ENCODE measurements at places on chromosomes 3 and 15.

DNA sequence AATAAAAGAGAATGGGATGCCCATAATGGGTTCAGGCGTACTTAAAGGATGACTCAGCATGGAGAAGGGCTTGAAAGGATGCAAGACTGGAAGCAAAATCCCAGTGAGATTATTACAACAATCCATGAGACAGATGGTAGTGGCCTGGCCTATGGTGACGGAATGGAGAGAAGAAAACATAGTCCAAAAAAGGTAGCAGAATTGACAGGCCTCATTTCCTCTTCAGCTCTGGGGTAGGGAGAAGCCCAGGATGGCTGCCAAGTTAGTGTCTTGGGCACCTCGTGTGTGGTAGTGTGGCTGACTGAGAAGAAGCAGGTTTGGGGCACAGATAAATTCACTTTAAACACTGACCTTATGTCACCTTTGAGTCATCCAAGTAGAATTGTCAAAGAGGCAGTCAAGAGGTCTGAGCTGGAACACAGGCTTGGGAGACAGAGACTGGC is 18.1 kb downstream of the MB21D2 start:
- DNase-seq = no peak

GRCh38 chr3:43892061-43892460 is 201.3 kb downstream of the ABHD5 start:
- DNase-seq = no peak

DNA sequence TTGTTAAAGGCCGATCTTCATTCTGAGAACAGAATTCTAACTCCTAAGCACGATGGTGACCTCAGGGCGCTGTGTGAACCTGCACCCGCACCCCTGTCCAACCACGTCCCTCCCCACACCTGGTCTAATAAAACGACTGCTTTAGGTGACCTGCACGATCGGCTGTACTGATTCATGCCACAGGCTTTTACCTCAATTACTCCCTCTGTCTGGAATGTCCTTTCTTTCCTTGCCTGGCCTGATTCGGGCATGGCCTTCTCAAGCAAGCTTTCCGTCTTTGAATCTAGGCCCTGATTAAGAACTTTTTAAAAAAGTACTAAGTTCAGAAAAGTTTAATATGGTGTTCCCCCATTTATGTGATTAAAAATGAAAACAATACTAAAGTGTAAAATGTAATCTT is 842 bp upstream of the U2SURP start:
- no peak for DNase-seq

GRCh38 chr3:170490828-170491560 is 72.3 kb downstream of the CLDN11 start:
- no peak for DNase-seq

DNA sequence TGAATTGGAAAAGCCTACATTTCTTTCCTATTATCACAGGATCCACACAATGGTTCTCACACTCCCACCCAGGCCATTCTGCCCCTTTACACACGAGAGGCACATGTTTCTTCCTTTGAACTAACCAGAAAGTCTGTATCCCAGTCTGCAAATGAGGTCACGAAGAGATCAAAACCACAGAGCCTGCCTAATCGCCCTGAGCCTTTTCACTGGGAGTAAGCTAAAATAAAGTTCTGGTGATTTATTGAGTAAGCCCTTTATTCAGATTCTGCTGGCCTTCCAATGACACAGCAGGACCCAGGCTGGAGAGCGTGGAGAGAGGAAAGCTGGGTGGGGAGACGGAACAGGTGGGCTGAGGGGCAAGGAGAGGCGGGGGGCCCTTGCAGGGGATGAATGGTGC is 78.7 kb downstream of the ATP1B3 start:
- no peak for DNase-seq

DNA sequence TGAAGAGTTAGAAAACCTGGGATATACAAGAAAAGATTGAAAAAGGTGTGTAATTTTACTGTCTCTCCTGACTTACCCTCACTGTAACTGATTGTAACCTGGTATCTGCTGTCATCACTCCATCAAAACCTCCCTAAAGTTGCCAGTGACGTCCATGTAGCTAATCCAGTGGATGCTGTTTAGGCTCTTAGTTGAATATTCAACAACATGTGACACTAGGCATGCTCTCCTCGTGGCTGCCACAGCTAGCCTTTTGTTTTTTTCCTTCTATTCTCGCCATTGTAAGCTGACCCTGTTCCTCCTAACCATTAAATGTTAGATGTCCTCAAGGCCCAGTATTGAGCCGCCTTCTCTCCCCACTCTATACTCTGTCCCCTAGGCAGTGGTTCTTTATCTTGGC is 41.6 kb downstream of the GADL1 start:
- no peak for DNase-seq

DNA sequence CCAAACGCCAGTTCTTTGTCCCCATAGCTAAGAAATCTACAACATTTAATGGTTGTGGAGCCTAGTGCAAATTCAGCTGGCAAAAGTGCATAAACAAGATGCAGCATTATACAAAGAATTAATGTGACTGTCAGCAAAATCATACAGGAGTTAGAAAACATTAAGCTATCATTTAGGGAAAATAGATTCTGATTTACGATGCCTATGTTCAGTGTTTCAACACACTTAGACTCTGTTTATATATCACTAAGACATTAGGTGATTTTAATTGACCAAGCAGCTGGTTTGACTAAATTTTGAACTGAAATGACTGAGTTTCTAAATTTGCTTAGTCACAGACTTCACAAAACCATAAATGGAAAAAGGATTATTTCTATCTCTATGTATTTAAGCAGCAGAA is 1076.8 kb downstream of the TBL1XR1 start:
- DNase-seq = no peak

GRCh38 chr3:190467922-190468321 is 18.2 kb upstream of the TMEM207 start:
- no peak for DNase-seq

DNA sequence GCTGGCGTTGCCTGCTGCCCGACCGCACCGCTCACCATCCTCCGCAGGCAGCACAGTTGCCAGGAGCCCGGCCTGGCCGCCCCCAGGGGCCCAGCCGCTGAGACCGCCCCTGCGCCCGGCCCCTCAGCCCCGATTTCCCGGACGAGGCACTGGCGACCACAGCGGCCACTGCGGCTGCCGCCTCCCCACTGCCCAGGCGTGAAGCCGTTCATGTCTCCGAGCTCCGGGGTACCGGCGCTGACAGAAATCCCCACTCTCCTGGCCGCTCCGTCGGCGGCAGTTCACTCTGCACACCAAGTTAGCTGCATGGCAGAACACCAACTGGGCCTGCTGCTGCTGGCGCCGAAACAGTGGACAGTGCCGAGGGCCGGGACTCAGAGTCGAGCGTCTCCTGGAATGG is 8.5 kb downstream of the SELENOT start:
- no peak for DNase-seq

DNA sequence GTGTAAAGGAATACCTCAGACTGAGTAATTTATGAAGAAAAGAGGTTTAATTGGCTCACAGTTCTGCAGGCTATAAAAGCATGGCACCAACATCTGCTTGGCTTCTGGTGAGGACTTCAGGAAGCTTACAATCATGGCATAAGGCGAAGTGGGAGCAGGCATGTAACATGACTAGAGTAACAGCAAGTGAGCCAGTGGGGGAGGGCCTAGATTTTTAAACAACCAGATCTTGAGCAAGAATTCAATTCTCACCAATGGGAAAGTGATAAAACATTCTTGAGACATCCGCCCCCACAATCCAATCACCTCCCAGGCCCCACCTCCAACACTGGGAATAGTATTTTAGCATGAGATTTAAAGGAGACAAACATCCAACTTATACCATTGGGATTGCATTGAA is 44.2 kb upstream of the BCL2A1 start:
- DNase-seq = no peak

- DNase-seq = no peak
Measured at GRCh38 chr15:98003518-98003917, 43.0 kb downstream of the ARRDC4 start.

DNA sequence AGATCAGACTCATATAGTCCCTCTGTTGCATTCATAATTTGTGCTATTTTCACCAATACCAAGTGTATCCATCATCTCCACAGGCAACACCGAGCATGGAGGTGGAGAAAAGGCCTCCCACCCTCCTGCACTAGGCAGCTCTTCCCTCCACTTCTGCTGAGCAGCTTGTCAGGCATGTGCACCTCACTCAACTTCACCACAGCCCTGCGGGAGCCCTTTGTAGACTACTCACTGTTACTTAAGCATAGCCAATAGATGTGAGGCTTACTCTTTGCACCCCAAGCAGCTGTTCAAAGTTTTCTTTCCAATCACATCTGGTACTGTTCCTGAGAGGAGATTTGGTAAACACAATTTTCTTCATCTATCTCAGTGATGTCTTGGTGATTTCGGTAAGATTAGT is 16.9 kb upstream of the GUCA1C start:
- DNase-seq = no peak

GRCh38 chr15:85531083-85531482 is 150.7 kb downstream of the AKAP13 start:
- no peak for DNase-seq

GRCh38 chr3:23804441-23805209 is 1.1 kb upstream of the UBE2E1 start:
- DNase-seq = no peak

- DNase-seq = no peak
Measured at GRCh38 chr3:195020185-195020584, 250.8 kb downstream of the XXYLT1 start.

DNA sequence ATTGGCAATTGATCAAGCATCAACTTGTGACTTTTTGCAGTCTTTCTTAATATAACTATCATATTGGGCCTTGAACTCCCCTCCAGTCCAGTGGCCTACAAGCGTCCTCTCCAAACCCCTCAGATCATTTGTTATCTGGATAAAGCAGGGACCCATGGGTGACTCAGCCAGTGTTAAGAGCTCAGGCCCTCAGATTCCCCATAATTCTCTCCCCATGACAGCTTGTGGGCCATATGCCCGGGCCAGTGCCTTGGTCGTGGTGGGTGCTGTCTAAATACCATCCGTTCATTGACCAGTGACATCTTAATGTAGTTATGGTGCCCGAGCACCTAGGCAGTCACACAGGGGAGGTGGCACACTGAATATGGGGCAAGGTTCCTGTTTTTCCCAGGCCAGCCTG is 18.1 kb downstream of the MCF2L2 start:
- no peak for DNase-seq

DNA sequence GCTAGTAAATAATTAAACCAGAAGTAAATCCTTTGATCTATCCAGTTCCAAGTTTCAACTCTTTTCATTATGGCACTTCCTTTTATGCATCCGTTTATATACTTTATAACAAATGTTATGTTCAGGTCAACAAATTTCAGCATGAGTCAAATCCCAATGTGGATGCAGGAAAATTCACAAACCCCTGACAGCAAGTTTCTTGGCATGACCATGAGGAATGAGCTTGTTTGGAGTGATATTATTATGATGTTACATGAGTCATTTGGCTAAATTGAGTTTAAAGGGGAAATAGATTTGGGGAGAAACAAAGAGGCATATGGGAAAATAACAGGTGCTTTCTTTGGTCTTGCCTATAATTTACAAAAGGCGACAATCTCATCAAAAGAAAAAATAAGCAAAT is 32.1 kb upstream of the KCNMB2 start:
- no peak for DNase-seq

DNA sequence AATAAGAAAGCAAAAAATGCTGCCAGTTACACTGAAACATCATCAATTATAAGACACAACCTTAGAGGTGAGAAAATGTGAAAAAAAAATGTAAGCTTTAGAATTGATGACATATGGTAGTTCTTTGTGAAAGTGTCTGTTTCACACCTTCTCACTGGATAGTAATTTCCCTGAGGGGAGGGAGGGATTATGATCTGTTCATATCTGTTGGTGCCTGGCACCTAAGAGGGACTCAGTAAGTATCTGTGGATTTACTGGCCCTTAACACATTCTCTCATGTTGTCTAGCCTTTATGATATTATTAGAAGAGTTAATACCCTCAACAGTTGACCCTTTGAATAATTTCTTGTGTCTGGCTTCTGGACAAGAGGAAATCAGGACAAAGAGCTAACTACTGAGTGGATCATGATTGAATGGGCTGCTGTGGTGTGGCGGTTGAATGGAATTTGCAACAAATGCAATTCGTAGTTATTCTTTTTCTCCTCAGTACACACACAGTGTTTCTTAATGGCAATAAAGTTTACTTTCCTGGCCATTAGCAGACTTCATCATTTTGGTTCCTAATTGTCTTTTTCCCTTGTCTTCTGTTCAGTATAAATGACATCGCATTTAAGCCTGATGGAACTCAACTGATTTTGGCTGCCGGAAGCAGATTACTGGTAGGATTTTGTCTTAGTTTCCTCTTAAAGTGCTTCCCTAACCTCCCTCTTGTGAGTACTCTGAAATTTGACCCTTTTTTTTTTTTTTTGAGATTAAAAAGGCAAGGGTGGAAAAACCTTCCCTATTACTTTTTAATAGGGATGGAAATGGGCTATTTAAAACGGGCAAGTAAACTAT is 9.5 kb downstream of the IFT122 start:
- DNase-seq = no peak

- DNase-seq = no peak
Measured at GRCh38 chr3:56923526-56924224, 121.9 kb upstream of the ARHGEF3 start.

GRCh38 chr3:99545941-99546580 is 92.3 kb upstream of the COL8A1 start:
- no peak for DNase-seq
